PC-3 (cell line): ENCODE measurements at places on chromosomes 4 and X.
A peak's percentile ranks its signal among the peaks of the same experiment; 100 is the strongest.

GRCh38 chrX:132940727-132941327 is 17.6 kb downstream of the HS6ST2 start:
- peak; percentile 90 for DNase-seq

- peak; percentile 35 for DNase-seq
These were observed 551 bp downstream of the NPNT start for GRCh38 chr4:105895583-105896460.

- peak; percentile 33 for DNase-seq
These were observed 119.6 kb downstream of the GATB start for GRCh38 chr4:151641167-151641566.

DNA sequence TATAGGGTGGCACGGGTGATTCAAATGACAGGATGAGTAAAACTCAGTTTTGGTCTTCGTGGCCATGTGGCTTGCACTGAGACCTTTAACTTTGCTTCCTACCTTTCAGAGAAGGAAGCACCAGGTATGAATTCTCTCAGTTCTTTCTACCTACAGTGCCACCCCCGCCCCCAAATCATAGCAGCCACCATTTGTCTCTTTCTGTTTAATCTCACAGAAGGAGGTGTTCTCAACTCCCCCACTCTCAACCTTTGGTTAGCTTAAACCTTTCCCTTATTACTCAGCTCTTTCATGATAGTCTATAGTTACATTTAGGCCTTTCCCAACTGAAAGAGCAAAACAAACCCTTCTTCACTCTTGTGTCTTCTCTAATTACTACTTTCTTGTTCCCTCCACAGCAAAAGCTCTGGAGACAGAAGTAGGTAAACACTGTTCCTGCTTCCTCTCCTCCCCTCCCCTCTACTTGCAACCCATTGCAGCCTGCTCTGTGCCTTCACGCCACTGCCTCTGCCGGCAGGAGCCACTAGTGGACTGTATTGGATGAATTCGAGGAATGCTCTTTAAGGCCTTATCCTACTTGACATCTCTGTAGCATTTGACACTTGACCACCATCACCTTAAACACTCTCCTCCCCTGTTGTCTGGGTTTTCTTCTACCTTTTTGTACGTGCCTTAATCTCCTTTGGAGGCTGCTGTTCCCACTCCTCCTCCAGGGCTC is 123.7 kb downstream of the AFF1 start:
- peak; percentile 70 for DNase-seq

DNA sequence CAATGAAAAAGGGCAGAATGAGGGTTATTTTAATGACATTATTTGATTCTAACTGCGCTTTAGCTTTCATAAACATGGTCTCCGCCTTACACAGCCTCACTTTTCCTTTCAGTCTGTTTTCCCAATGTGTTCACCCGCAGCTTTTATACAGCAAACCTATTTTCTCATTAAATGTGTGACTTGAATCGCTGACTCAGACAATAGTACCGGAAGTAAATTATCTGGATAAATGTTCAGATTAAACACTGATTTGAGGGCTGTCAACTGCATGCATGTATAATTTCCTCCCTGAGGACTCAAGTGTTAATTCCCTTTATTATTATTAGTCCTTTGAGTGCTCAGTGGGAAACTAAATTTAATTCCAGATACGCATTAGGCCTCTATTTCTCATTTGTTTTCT is 117.3 kb downstream of the FAM133A start:
- no peak for DNase-seq

- DNase-seq: no peak
These were observed 717 bp downstream of the EDA start for GRCh38 chrX:69616457-69617203.

DNA sequence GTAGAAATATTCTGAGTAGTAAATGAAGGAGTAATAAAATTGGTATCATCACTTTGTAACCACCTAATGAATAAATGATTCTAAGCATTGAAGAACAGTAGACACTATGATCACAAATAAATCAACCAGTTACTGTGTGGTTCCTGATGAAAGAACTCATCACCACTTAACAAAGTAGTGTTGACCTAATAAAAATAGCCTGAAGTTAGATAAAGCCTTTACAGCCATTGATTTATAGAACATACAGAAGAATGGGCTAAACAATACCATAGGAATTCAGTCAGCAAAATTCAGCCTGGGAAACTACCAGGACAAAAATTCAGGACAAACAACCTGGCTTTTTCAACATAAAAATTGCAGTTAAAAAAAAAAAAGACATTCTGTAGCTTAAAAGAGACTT is 9.0 kb downstream of the SLC30A9 start:
- no peak for DNase-seq

DNA sequence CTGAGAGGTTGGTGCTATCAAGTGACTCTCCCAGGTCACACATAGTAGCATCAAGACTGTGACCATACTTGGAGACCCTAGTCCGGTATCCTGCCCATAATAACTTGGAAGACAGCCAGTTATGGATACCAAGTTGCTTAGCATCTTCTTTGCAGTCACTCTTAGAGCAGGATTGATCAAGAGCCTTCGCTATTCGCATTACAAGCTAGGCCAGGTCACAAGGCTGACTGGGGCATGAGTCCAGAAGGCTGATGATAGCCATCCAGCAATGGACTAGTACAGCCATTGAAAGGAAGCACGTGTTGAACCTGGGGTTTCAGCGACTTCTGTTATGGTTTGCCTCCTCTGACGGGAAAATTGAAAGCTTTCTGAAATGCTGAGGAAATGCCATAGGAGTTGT is 157.6 kb downstream of the POLA1 start:
- no peak for DNase-seq

- DNase-seq: no peak
These were observed 231.5 kb downstream of the FAT4 start for GRCh38 chr4:125546272-125546671.

DNA sequence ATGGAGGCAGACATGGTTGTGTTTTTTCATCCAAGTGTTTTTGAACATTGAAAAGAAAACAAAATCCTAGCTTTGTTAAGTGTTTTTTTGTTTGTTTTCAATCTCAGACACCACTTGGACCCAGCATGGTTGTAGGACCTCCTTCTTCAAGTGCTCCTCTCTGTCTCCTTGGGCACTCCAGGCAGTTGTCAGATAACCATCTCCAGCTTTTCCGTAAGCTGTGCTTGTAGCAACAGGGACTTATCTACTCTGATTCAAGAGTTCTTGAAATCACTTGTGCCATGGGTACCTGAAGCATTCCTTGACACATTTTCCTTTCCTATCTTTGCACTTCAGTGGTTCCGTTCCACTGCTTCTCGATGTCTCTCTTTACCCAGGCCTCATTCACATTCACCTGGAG is 334.9 kb upstream of the DDX53 start:
- no peak for DNase-seq

DNA sequence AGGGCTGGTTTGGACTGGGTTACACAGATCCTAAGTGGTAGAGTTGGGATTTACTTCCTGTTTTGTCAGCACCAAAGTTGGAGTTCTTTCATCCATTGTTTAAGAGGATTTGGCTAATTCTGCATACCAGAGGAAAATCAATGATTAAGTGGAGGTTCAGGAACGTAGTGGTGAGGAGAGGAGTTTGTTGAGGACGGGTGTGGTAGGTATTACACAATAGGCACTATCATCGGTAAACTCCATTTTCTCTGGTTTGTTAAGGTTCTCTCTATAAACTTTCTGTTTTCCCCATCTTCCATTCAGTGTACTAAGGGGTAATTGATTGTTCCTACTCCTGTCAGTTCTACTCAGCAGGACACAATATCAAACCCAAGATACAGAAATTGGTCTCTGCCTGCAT is 107.5 kb upstream of the VCX2 start:
- peak; percentile 19 for DNase-seq

GRCh38 chr4:109969919-109970318 is 57.2 kb downstream of the EGF start:
- DNase-seq: no peak

GRCh38 chr4:94349193-94349592 is 6.6 kb upstream of the HPGDS start:
- no peak for DNase-seq

DNA sequence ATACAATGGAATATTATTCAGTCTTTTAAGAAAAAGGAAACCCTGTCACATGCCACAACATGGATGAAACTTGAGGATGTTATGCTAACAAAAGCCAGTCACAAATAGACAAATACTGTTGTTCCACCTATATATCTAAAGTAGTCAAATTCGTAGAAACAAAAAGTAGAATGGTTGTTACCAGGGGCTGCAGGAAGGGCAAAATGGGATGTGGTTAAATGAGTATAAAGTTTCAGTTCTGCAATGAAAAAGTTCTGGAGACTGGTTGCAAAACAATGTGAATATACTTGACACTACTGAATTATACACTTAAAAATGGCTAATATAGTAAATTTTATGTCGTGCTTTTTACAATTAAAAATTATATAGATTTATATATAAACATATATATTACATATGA is 12.2 kb downstream of the SPOCK3 start:
- DNase-seq: no peak

DNA sequence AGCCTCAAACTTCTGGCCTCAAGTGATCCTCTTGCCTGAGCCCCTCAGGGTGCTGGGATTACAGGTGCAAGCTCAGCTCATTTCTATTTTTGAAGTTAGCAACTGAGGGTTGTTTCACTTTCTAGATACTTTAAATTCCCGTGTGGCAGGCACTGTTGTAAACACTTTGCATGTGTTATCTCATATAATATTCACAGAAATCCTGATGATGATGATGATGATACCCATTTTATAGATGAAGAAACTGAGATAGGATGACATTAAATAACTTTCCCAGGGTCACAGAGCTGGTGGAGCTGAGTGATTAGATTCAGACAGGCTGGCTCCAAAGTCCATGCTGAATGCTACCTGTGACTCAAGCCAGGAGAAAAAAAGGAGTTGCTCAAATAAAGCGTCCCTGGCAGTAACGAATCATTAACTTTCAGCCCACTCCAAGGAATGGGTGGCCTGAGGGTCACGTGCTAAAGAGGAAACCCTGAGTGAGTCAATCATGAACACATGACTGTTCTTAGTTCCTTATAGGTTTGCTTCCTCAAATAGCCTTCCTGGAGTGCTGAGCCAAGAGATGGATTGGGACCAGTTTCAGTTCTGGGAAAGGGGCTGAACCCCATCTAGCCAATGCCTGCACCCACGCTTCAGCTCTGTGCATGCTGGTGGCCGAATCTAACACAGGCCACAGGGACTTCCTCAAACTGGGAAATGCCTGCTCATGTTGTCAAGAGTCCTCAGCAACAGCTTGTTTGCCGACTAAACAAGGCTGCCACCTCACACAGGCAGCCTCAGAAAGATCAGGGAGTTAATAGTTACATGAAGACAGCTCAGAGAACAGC is 52.8 kb downstream of the RBM47 start:
- peak; percentile 88 for DNase-seq

GRCh38 chr4:149709640-149710039 is 106.0 kb downstream of the IQCM start:
- peak; percentile 43 for DNase-seq

- DNase-seq: no peak
These were observed 6.3 kb upstream of the ARHGEF38 start for GRCh38 chr4:105546086-105546485.

DNA sequence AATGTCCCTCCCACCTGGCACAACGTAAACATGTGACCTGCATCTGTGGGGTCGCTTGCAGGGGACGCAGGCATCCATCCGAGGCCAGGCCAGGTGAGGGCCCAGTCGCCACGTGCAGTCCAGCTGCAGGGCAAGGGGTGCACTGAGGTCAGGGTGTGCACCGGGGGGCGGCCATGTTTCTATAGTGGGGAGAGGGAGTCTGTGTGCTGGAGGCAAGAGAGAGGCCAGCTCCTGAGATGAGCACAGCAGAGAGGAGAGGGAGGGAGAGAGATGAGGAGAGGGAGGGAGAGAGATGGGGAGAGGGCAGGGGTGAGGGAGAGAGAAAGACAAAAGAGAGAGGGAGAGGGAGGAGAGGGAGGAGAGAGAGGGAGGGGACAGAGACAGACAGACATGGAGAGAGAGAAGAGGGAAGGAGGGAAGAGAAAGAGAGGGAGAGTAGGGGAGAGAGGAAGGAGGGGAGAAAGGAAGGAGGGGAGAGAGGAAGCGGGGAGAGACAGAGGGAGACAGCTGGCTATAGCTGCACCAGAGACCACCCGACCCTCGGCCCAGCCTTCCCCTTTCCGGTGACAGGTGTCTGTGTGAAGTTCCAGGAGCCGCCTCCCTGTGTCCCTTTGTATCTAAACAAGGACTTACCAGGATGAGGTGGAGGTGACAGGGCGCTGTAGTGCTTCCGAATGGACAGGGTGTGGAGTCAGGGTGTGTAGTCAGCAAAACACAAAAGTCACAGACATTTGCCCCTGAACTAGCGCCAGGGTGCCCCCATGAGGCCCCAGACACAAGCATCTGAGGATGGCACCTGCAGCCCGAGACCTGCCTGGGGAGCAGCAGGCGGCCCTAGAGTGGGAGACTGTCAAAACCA is 68.7 kb downstream of the ADRA2C start:
- DNase-seq: no peak

- DNase-seq: peak; percentile 74
These were observed 802 bp downstream of the BMP2K start for GRCh38 chr4:78776729-78777575.

GRCh38 chr4:168421671-168422070 is 58.6 kb downstream of the DDX60L start:
- DNase-seq: peak; percentile 71

GRCh38 chrX:11050013-11050412 is 61.1 kb upstream of the HCCS start:
- no peak for DNase-seq
